ENCODE measurements at places on chromosomes 5 and 9.

- DNase-seq = no peak
Observed at GRCh38 chr5:133202066-133202665, 150.4 kb downstream of the HSPA4 start.

GRCh38 chr5:58763390-58763789 is 180.5 kb downstream of the RAB3C start:
- no peak for DNase-seq

DNA sequence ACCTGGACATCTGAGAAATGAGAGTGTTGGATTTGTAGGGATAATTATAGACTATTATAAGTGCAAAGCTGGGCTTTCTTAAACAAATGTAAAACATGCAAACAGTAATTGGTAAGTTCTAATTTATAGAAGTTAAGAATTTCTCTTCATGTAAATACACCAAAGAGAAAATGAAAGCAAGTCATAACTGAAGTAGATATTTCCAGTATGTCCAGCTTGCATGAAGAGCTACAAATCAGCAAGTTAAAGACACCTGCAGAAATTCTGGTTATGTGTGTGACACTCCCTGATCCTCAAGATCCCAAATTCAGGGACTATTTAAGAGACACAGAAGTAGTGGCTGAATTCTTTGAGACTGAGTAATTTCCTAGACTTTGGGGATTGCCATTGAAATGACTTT is 308.9 kb downstream of the TLE4 start:
- DNase-seq = no peak

- DNase-seq = no peak
Observed at GRCh38 chr5:156678484-156678883, 171.6 kb upstream of the PPP1R2B start.

GRCh38 chr9:76818271-76818670 is 54.0 kb downstream of the PCA3 start:
- peak; percentile 87 for DNase-seq

GRCh38 chr9:100499866-100500265 is 26.9 kb downstream of the TMEFF1 start:
- DNase-seq = no peak

DNA sequence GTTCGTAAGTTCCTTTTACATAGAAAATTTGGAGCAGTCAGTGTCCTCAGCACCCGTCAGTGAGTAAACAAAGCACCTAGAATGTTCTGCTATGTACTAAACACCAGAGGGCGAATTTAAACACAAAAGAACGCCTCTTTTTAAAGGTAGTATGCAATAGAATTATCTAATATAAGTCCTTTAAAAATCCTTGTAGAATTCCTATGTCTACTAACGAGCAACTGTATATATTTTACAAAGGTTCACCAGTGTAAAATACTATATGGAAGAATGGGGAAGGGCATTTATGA is 499 bp upstream of the TMEM232 start:
- DNase-seq = no peak

DNA sequence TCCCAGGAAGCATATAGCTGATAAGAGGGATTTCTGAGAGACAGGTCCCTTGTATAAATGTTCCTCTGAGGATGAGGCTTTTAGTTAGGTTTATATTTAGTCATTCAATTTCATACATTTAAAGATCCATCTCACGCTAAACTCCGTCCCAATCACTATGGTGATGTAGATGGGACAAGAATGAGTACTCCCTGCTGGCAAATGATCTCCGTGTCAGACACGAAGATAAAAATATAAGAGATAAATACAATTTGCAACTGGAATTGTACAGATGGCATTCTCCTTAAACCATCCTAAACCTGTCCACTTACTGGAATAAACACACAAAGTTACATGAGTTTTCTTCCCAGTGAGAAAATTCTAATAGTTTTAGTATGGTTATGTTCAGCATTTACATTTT is 233.0 kb downstream of the PRR16 start:
- DNase-seq = no peak

DNA sequence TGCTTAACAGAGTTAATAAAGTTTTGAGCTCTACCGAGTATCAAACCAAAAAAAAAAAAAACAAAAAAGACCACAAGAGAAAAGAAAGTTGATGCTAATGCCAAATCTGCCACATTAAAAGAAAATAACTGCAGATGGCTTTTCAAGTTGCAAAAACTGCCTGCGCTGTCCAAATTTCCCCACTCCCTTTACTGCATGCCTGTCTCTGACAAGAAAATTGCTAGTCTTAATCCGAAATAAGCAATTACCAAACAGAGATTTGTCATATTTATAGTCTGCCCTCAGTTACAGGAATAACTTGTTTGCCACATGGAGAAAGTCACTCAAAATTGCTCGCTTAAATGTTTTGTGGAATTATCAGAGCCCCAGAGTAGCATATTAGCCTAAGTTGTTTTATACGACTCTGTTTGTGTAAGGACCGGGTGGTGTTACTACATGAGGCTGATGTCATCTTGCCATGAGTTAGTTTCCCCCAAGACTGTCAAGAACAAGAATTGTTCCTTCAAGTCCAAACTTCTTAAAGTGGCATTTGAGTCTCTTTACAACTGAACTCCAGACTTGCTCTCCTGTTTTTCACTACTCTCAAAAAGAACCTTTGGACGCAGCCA is 160.9 kb downstream of the CEP120 start:
- DNase-seq = no peak

- DNase-seq = no peak
Observed at GRCh38 chr5:151758141-151758429, 346 bp downstream of the ATOX1 start.

- DNase-seq = peak; percentile 20
Observed at GRCh38 chr9:112380825-112381221, 915 bp downstream of the HSDL2 start.

GRCh38 chr5:18792145-18792544 is 1157.9 kb downstream of the TAF11L14 start:
- no peak for DNase-seq

GRCh38 chr5:158769696-158770095 is 330.0 kb downstream of the EBF1 start:
- DNase-seq = no peak

GRCh38 chr5:71955723-71956122 is 151.6 kb upstream of the MAP1B start:
- DNase-seq = no peak

GRCh38 chr5:89372176-89372575 is 489.2 kb upstream of the MEF2C start:
- DNase-seq = no peak

DNA sequence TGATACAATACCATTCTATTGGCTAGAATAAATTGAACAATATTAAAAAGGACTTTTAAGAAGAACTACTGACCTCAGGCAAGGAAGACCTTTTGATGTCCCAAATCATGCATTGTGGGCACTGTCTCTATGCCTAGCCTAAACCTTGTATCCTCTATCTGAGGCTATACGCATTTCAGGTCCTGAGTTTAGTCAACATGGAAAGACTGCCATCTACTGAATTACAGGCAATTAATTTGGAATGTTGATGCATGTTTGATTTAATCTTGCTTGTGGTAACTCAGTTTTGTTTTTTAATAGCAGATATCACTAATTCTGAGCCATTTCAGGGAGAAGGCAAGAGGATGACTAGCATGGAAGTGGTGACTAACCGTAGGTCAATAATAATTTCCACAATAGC is 585.3 kb upstream of the CCNG1 start:
- no peak for DNase-seq

GRCh38 chr5:93117751-93118531 is 463.1 kb downstream of the NR2F1-AS1 start:
- no peak for DNase-seq

- DNase-seq = no peak
Observed at GRCh38 chr9:37302277-37302676, 120.2 kb upstream of the GRHPR start.

DNA sequence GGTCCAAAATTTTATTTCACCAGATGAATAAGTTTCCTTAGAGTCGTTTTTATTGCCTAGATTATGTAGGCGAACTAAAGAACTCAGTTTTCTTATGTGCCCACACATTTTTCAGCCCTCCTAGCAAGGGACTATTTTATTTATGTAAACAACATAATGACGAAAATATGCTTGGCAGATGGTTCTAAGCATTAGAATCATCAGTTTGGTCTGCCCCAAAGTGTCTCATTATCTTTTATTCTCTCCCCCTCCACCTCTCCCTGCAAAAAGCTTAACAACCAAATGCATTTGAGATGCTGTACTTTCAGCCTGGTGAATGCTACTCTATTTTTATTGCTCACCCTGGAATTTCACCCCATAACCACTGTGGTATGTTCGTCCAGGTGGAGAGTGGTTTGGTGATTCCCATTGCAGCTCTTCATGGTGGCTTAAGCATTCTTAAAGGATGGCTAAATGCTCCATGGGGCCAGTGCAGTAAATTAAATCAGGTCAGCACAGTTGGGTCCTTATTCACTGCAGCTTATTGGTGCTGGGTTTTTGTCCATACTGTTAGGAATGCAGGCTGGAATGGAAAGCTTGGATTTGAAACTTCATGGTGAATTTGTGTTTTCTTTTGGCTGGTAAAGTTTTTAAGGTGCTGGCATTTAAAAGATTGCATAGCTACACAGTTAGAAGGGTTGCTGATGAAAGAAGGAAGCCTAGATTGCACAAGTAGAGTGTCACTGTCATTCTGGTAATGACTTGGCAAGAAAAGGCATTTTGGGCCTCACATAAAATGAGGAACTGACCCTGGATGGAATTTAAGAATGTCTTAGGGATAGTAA is 39.2 kb downstream of the TLE4 start:
- no peak for DNase-seq

- DNase-seq = no peak
Observed at GRCh38 chr5:116564756-116565490, 9.7 kb downstream of the SEMA6A start.

DNA sequence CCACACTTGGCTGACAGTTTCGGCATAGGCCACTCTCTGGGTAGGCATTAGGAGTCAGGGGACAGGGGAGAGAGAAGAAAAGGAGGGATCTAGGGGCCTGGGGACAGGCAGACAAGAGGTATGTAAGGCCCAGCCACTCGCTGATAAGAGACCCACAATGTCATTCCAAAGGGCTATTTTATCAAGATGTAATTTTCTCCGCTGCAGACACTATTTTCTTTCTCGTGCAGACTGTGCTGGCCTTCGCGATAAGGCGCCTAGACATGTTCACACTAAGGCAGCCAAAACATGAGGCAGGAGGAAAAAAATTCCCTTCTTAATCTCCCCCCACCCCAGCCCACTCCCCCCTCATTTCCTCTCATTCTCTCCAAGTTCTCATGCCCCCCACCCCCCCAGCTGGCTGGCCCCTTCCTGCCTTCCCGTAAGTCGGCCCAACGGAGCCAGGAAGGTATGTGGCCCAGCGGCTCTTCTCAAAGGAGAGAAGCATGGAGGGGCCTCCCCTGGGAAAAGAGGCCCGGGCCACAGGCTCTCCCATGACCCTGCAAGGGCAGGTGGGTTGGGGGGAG is 44.9 kb upstream of the SYNPO start:
- DNase-seq = no peak

- no peak for DNase-seq
Observed at GRCh38 chr5:83899326-83899970, 178.8 kb upstream of the HAPLN1 start.

DNA sequence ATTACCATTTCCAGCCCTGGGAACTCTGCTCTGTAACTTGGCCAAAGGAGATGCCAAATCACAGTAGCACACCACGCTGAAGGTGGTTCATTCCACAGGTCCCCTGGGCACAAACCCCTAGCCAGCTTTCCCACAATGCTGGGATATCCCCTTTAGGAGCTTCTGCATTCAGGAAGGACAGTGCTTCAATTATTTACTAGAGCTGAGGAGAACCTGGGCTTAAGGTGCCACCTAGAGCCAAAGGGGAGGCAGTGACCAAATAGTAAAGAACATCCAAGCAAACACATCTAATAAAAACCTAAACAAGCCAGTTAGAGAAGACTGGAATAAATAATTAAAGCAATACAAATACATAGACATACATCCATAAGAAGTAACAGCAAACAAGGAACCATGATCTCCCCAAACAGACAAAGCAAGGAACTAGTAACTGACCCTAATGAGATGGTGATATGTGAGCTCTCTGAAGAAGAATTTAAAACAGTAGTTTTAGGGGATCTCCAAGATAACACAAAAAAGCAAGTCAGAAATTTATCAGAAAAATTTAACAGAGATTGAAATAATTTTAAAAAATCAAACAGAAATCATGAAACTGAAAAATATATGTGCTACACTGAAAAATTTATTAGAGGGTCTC is 14.6 kb downstream of the KIF4B start:
- no peak for DNase-seq

- no peak for DNase-seq
Observed at GRCh38 chr9:69207503-69207902, 33.4 kb downstream of the TJP2 start.

Measured in head of caudate nucleus (tissue), 42 donors.